ENCODE measurements at places on chromosomes 4 and X.

DNA sequence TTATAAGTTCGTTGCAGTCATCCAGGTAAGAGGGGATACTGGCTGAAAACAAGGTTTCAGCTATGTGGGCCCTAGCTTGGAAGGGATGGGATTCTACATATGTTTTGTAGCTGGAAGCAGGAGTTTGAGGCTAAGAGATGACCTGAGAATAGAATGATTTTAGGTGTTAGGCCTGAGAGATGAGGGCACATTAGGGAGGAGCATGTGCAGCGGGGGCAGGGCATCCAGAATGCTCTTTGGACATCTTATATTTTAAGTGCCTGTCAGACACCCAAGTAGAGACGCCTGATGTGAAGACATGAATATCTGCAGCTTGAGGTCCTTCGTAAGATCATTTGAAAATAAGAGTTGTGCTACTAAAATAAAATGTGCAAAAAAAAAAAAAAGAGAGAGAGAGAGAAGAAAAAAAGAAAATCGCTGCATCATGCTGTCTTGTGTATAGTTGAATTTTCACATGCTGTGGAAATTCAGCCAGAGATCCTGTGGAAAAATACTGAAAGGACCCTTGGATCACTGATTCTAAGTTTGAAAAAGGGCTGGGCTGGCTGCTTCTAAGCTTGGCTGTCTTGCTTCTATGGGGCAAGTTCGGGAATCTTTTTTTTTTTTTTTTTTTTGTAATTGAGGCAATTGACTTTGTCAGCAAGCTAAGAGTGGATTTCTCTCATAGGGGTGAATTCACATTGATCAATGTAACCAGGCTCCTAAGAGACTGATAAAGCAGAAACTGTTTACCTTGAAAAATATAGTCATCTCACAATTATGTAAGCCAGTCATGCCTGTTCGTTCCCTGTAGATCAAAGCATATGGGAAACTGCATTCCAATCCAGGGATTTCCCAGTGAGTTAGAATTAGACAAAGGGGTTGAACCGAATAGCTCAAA lies 341.0 kb upstream of the GATB start:
- no peak for DNase-seq

GRCh38 chr4:39450618-39451017 lies 8.1 kb downstream of the RPL9 start:
- DNase-seq = no peak

- peak; percentile 13 for DNase-seq
Observed at GRCh38 chr4:42519803-42520417, 122.6 kb downstream of the SHISA3 start.

DNA sequence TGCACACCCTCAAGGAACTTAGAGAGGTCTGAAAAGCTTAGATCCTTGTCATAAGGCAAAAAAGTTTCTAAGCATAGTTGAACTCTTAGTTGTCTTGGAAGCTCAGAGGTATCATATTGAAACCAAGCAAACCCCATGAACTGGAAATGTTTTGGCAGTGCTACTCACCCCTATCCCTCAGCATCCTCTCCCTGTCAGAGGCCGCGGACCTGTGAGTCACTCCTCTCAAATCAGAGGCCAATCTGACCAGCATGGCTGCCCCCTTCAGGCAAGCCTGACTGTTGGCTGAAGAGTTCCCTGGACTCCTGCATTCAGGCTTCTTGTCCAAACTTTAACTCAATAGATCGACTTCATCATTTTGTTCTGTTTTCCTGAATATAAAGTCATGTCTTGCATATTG lies 69.4 kb downstream of the KCNIP4 start:
- no peak for DNase-seq

DNA sequence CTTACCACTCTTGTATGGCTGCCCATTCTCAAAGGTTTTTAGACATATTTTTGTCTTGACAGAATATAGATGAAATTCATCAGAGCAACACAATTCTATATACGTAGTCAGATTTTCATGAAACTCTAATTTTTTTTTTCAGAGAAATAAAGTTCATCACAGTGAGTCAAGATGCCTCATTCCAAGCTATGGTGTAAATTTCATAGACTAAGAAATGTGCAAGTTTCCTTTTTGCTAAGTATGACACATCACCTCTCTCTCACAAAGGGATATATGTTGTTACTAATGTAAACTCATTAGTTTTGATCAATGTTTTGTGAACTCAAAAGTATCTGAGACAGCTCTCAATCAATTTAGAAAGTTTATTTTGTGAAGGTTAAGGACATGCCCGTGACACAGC lies 60.4 kb upstream of the ATXN3L start:
- DNase-seq = no peak
